Activated naive CD4-positive, alpha-beta T cell (primary cell): ENCODE measurements at places on chromosomes 6 and 20.
A peak's percentile ranks its signal among the peaks of the same experiment; 100 is the strongest.

- no peak for DNase-seq
These were observed 101.2 kb downstream of the HTR1B start for GRCh38 chr6:77362055-77362454.

GRCh38 chr6:128069188-128069587 is 168.3 kb upstream of the THEMIS start:
- no peak for DNase-seq

- no peak for DNase-seq
These were observed 127.8 kb downstream of the MTHFD1L start for GRCh38 chr6:150993253-150993652.

GRCh38 chr20:63532449-63532971 is 4.7 kb downstream of the PTK6 start:
- DNase-seq, result no peak

DNA sequence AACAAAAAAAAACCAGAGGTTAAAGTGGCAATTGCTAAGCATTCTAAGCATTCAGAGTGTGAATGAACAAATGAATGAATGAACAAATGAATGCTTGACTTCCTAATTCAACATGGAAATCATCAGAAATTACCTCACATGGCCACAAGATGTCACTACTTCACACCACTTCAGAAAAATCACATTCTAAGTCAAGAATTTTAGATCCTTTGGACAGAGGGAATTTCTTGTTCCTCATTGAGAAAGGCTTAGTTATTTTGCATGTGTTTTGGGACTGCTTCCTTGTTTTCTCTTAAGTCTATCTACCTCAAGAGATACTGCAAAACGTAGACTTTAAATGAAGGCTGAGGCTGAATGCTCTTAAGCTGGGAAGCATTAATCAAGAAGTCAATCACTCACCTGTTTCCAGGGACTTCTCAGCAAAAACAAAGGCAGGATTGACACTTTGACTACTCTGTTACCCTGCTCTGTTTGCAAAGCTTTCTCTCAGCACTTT is 120.2 kb downstream of the MBOAT1 start:
- no peak for DNase-seq

DNA sequence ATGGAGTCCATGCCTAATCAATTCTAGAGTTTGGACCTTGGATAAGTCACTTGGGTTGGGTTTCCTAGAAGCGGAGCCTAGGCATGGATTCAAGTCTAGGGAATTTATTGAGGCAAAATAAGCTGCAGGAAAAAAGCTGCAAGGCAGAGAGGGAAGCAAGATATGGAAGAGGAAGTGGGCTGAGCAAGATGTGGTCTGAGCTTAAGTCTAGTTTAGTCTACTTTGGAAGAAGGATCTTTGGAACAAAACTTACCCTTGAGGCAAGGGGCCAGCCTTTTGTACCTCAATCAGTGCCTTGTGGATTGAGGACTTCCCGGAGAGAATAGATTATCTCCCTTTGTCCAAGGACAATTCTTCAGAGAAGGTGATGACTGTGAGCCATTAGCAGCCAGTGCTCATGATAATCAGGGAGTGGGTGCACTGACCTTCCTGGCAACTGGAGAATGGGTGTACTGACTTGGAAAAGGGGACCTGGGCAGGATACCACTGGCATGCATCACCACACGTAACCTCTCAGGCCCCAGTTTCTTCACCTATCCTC is 10.9 kb downstream of the ZSCAN9 start:
- DNase-seq, result no peak

- DNase-seq, result no peak
These were observed 33.9 kb downstream of the CCN2 start for GRCh38 chr6:131917318-131917717.

DNA sequence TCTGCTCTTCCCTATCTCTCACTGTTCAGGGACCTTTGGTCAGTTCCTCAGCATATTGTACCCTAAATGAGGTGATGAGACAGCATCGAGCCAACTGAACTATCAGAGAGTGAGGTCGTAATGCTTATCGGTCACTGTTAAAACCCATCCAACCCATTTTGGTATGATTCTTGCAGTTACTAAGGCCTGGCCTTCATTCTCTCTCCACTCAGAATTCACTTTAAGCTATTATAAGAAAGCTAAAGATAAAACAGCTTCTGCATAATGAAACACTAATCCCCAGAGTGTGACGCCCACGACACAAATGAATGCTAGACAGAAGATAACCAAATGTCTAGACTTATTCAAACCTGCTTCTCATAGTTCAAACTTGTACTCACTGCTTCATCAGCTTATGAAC is 175.8 kb downstream of the GMPR start:
- DNase-seq, result no peak

GRCh38 chr6:44897316-44897715 is 430.8 kb upstream of the RUNX2 start:
- no peak for DNase-seq

- DNase-seq, result no peak
These were observed 338.4 kb downstream of the PACRG start for GRCh38 chr6:163066200-163066599.

GRCh38 chr6:43747784-43748183 is 22.2 kb upstream of the VEGFA start:
- DNase-seq, result no peak

DNA sequence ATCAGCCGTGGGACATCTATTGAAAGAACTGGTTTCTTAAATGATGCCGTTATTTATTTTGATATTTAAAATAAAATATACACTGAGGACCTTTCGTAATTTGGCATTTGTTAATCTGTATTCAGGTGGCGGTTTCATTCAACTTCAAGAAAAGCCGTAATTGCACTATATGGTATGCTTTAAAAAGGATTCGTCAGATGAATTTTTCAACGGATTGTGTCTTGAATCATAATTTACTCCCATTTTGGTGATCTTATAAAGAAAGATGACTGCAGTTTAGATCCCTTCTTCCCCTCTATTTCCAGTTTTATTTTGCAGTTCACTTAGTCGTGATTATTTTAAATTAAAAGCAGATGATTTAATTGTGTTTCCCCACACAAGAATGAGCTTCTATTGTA is 761 bp downstream of the KLHL32 start:
- DNase-seq, result no peak

- DNase-seq, result no peak
These were observed 161.7 kb upstream of the AFDN start for GRCh38 chr6:167664678-167665660.

- no peak for DNase-seq
These were observed 20.4 kb upstream of the UNC93A start for GRCh38 chr6:167270499-167271311.

GRCh38 chr6:3235486-3235885 is 8.0 kb upstream of the TUBB2B start:
- no peak for DNase-seq

GRCh38 chr6:104462811-104463599 is 396.7 kb downstream of the HACE1 start:
- no peak for DNase-seq

DNA sequence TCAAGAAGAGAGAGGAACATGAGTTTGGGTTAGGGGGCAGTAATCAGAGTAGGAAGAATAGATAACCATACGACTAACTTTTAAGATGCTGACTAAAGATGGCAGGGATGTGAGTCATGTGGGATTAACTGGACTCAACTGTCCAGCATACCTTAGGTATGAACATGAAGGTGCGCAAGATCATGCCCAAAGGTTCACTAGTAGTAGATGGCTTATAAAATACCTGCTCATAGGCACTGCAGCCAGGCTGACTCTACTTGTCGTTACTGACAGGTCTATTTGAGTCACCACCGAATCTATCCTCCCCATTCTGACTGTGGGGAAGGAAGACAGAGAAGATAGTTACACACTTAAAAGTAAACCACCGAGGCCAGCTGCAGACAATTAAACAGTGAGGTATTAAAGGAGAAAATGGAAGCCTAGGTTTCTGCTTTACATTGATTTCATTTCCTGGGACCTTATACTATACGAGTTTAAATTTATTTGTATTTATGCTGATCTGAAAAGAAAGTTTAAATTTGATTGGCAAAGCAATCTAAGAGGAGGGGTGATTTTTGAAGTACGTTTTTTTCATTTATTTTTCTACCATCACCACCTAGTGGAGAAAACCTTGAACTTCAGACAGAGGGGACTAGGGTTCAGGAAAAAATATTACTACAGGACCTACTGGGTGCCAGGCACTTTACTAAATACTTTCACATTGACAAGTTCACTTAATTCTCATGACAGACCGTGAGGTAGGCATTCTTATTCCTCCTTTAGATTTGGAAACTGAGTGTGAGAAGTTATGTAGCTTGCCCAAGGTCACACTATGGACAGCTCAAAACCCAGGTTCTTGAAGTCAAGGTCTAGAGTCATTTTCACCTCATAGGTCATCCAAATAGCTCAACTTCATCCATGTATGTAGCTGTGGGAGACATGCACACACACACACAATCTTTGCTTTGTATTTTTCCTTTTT is 4.0 kb upstream of the WRNIP1 start:
- no peak for DNase-seq

GRCh38 chr6:163776906-163777686 is 362.6 kb downstream of the QKI start:
- DNase-seq, result no peak

- DNase-seq, result no peak
These were observed 36.8 kb downstream of the TSPYL4 start for GRCh38 chr6:116217069-116217468.

- no peak for DNase-seq
These were observed 32.4 kb upstream of the ADTRP start for GRCh38 chr6:11810854-11811643.

GRCh38 chr20:49644980-49645565 is 68.6 kb downstream of the B4GALT5 start:
- DNase-seq, result no peak

DNA sequence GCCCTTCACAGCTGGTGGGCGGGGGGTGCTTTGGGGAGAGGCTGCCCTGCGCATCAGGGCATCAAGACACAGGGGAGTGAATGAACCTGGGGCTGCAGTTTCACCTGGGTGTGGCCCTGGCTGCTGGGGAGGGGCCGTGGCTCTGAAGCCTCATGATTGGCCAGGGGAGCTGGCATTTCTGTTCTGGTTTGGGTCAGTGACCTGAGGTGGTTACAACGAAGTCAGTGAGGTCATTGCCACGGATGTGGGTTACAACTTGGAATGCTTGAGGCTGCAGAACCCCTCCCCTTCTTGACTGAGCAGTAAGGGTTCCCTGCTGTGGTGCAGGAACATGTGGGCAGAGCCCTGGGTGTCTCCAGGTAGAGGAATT is 3.0 kb downstream of the TCEA2 start:
- no peak for DNase-seq

- DNase-seq, result peak; percentile 30
These were observed 54.9 kb downstream of the TAF4 start for GRCh38 chr20:62010551-62011402.

- DNase-seq, result no peak
These were observed 99.6 kb upstream of the DST start for GRCh38 chr6:56742122-56742791.

DNA sequence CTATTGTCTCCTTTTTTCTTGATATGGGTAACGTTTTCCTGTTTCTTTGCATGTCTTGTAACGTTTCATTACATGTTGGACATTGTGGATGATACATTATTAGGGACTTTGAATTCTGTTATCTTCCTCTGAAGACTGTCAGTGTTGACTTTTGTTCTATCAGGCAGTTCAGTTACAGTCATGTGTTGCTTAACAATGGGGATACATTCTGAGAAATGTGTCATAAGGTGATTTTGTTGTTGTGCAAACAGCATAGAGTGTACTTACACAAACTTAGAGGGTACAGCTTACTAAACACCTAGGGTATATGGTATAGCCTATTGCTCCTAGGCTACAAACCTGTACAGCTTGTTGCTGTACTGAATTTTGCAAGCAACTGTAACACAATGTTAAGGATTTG is 64.7 kb downstream of the AK9 start:
- DNase-seq, result no peak

GRCh38 chr20:61933951-61934715 is 131.5 kb downstream of the TAF4 start:
- no peak for DNase-seq

- DNase-seq, result no peak
These were observed 31.5 kb upstream of the GATA5 start for GRCh38 chr20:62507323-62507722.

DNA sequence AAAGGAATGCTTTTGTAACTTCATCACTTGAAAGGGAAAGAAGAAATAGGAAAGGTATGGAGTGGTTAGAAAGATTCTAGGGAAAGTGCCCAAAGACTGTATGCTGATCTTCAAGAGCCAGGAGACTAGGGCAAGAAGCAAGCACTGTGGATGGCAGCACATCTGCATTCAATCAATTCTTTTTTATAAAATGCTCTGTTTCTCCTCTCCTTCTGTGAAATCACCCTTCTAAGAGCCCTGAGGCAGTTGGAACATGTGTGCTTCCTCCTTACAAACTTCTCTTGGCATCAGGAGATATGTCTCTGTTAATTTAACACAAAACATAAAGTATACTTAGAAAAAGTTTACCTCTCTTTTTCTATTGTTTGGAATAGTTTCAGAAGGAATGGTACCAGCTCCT is 1162.2 kb upstream of the GJE1 start:
- no peak for DNase-seq

DNA sequence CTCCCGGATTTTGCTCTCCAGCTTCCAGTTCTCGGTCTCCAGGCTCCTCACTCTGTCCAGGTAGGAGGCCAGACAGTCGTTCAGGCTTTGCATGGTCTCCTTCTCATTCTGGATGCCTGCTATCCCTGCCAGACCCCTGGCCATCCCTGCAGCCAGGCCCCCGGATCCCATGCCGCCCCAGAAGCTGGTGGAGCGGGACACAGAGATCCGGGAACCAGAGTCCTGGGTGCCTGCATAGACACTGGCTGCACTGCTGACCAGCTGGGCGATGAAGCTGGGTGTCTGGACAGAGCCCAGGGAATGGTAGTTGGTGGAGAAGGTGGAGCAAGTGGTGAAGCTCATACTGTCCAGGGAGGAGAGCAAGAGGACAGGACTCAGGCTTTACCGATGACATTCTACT is 2.9 kb upstream of the CALHM6 start:
- no peak for DNase-seq

DNA sequence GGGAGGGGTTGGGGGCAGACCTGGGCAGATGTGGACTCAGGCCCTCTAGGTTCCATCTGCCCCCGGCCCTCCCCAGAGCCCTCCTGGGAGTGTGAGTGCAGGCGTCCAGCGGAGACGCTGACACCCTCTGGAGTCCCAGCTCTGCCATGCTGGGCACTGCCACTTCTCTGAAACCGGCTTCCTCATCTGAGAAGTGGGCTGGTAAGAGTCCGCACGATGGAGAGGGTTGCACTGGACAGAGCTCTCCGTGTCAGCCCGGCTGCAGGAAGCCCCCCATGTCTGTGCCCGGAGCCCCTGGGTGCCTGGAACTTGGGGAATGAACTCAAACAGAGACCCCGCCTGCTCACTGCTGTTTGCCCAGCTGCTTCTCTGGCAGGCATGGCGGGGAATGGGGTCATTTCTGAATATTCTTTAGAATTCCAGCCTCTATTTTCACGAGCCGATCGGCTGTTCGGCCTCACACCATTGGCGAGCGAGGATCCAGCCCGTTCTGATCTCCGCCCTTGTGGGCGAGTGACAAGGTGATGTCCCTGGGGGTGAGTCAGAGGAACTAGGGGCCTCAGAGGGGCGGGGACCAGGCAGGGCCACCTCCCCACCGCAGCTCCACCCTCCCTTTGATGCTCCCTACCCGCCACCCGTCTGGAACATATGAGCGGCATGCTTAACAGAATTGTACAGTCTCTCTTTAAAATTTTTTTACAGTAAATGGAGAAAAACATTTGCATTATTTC is 47.8 kb upstream of the GATA5 start:
- peak; percentile 5 for DNase-seq

GRCh38 chr6:154379585-154379984 is 23.0 kb upstream of the IPCEF1 start:
- no peak for DNase-seq

- no peak for DNase-seq
These were observed 5.6 kb downstream of the CYP24A1 start for GRCh38 chr20:54167909-54168872.
